ENCODE measurements at places on chromosomes 16 and 17. TPM values are rescaled to one million over a fixed set of nuclear protein-coding genes. Genes with fewer than 3 reads are reported as not detected.

Gene CACNG1
- not detected for total RNA-seq

Gene GAS7
- total RNA-seq = not detected

Gene P2RX1
- total RNA-seq = not detected

Gene SEPTIN12
- total RNA-seq = 0.78 TPM

Gene PYDC1
- total RNA-seq = not detected

Gene GNG13
- not detected for total RNA-seq

Gene SDF2
- 79.9 TPM for total RNA-seq

Gene PDILT
- not detected for total RNA-seq

Gene C17orf75
- total RNA-seq = 24.6 TPM

Gene CORO7
- 44.7 TPM for total RNA-seq

Gene PRR35
- not detected for total RNA-seq

Gene CDK5R1
- total RNA-seq = 4.5 TPM

Gene CBFA2T3
- total RNA-seq = not detected

Gene CLEC3A
- not detected for total RNA-seq

Gene RND2
- not detected for total RNA-seq

Gene CDH11
- not detected for total RNA-seq

Gene TBC1D24
- 9.5 TPM for total RNA-seq

Gene HSD17B1
- total RNA-seq = not detected

Gene GNGT2
- not detected for total RNA-seq

Gene C1QTNF1
- total RNA-seq = not detected

Gene SLC38A8
- total RNA-seq = not detected

Gene CLEC16A
- total RNA-seq = 25.7 TPM

Gene ZNF624
- total RNA-seq = 1.4 TPM

Gene KRTAP1-1
- not detected for total RNA-seq

Gene ANKFN1
- 0.46 TPM for total RNA-seq

Gene ALOX15
- total RNA-seq = not detected

Gene STX1B
- not detected for total RNA-seq

Gene KRTAP4-9
- not detected for total RNA-seq

Gene SEZ6L2
- total RNA-seq = 68.9 TPM

Gene PARN
- 25.9 TPM for total RNA-seq

Gene TBC1D3I
- not detected for total RNA-seq

Gene TMC6
- total RNA-seq = 21.2 TPM

Gene TRAF4
- total RNA-seq = 61.6 TPM

Gene ZG16
- not detected for total RNA-seq

Gene MYOCD
- total RNA-seq = 1.4 TPM

Gene SLC6A2
- not detected for total RNA-seq

Gene CDH13
- not detected for total RNA-seq

Gene TMEM238L
- not detected for total RNA-seq

Gene TEX19
- total RNA-seq = 1.9 TPM

Gene LIMD2
- 6.7 TPM for total RNA-seq

Gene ZNF18
- 6.1 TPM for total RNA-seq

Gene DPEP2
- total RNA-seq = not detected

Gene CNTD1
- total RNA-seq = not detected

Gene DRC3
- total RNA-seq = 0.03 TPM

Gene NF1
- 15.5 TPM for total RNA-seq

Gene NPIPB2
- 17.1 TPM for total RNA-seq

Gene TBC1D10B
- 39.6 TPM for total RNA-seq

Gene NOXO1
- total RNA-seq = not detected

Gene TEKT1
- total RNA-seq = not detected

Gene NXPH3
- total RNA-seq = 0.27 TPM

Gene IL34
- 0.34 TPM for total RNA-seq

Gene RFWD3
- total RNA-seq = 47.7 TPM

Gene SCARF1
- 0.34 TPM for total RNA-seq

Gene WFIKKN2
- not detected for total RNA-seq

All from Caki2 (cell line).